ENCODE measurements at places on chromosomes 4 and X. TPM values are rescaled to one million over a fixed set of nuclear protein-coding genes. Genes with fewer than 3 reads are reported as not detected.
A peak's percentile ranks its signal among the peaks of the same experiment; 100 is the strongest.

DNA sequence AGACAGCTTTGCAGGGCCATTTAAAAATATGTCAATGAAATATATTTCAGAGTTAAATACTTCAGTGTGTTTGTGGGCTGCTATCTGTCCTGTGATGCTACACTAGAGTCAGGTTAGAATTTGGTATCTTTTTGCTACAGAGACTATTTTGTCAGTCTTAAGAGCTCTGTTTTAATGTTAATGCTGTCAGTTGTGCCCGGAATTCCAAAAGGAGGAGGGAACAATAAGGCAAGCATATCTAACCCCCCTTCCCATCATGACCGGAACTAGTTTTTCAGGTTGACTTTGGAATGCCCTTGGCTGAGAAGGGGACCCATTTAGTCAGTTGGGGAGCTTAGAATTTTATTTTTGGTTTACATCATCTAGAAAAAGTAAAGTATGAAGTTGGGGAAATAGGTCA is 34.9 kb upstream of the SLC25A4 start:
- peak overlapping the region; percentile 38 for H3K4me3 ChIP-seq
- DNase-seq = no peak
- no peaks in the 10 kb centered on the region for H3K27me3 ChIP-seq
- H3K27ac ChIP-seq = peak overlapping the region; percentile 96
- H3K4me1 ChIP-seq = peaks cover 59% of the 10 kb centered on the region

MAB21L2 gene
- not detected for total RNA-seq

DNA sequence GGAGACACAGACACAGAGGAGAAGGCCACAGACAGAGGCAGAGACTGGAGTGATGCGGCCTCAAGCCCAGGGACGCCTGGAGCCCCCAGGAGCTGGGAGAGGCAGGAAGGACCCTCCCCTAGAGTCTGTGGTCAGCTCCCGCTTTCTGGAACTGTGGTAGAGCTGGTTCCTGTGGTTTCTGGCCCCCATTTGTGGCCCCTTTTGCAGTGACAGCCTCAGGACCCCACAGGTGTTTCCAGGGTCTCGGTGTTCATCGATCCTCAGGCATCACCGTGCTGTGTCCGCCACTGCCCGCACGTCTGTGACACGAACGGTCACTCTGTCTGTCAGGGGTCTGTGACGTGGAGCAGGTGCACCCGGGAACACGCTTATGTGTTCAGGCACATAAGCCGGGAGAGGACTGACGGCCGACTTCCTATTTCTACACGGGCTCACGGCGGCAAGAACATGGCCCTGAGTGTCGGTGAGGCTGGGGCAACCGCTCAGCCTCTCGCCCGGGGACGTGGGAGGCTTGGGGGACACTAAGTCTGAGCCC is 7.9 kb downstream of the GTPBP6 start:
- DNase-seq = no peak
- no peaks in the 10 kb centered on the region for H3K4me1 ChIP-seq
- H3K27ac ChIP-seq = no peak overlapping the region
- H3K4me3 ChIP-seq = no peak overlapping the region
- peaks cover 47% of the 10 kb centered on the region for H3K36me3 ChIP-seq

DNA sequence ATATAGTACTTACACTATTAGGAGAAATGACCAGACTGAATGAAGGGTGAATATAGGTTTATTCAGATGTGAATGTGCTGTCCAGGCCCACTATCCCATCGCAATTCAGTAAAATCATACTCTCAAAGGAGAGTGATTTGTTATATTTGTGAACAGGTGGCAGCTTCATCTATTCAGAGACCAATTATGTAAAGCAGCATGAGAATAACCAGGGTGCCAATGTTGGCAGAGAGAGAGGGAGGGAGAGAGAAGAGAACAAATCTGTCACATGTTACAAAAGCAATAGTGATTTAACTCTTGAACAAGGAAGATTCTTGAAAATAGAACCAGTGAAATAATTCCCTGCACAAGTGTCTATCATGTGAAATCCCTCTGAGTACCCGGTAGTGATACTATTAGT is 38.9 kb upstream of the TLL1 start:
- no peak overlapping the region for H3K4me3 ChIP-seq
- H3K4me1 ChIP-seq = peaks cover 10% of the 10 kb centered on the region
- H3K27ac ChIP-seq = no peak overlapping the region
- H3K27me3 ChIP-seq = no peaks in the 10 kb centered on the region

- no peak overlapping the region for H3K27ac ChIP-seq
- H3K27me3 ChIP-seq = no peaks in the 10 kb centered on the region
- H3K4me3 ChIP-seq = no peak overlapping the region
- peaks cover 17% of the 10 kb centered on the region for H3K36me3 ChIP-seq
- no peaks in the 10 kb centered on the region for H3K4me1 ChIP-seq
These were observed 24.5 kb downstream of the WDR17 start for GRCh38 chr4:176090115-176090514.

- no peak for DNase-seq
- no peak overlapping the region for H3K27ac ChIP-seq
- H3K4me3 ChIP-seq = no peak overlapping the region
- H3K27me3 ChIP-seq = no peaks in the 10 kb centered on the region
- no peaks in the 10 kb centered on the region for H3K4me1 ChIP-seq
These were observed 39.5 kb downstream of the HADH start for GRCh38 chr4:108029016-108029720.

POU3F4 gene
- total RNA-seq = 3.6 TPM

CXCL11 gene
- not detected for total RNA-seq

DNA sequence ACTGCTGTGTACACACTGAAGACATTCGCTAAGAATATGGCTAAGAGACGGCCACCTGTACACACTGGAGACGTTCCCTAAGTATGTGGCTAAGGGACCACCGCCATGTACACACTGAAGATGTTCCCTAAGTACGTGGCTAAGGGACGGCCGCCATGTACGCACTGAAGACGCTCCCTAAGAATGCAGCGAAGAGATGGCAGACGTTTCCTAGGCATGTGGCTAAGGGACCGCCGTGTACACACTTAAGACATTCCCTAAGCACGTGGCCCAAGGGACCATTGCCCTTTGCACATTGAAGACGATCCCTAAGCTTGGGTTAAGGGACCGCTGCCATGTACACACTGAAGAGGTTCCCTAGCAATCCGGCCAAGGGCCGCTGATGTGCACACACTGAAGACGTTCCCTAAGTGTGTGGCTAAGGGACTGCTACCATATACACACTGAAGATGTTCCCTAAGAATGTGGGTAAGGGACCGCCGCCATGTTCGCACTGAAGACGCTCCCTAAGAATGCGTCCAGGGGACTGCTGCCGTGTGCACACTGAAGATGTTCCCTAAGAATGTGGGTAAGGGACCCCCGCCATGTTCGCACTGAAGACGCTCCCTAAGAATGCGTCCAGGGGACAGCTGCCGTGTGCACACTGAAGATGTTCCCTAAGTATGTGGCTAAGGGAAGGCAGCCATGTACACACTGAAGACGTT is 36.7 kb downstream of the DHRSX start:
- no peak overlapping the region for H3K4me3 ChIP-seq
- H3K27me3 ChIP-seq = no peaks in the 10 kb centered on the region
- peak overlapping the region; percentile 62 for H3K27ac ChIP-seq
- H3K4me1 ChIP-seq = peaks cover 25% of the 10 kb centered on the region
- H3K36me3 ChIP-seq = peaks cover 60% of the 10 kb centered on the region

Measured in WTC11 (cell line).